Spinal cord (tissue), 10 donors: ENCODE measurements at places on chromosomes 2 and 18. TPM values are rescaled to one million over a fixed set of nuclear protein-coding genes. Genes with fewer than 3 reads are reported as not detected.

GRCh38 chr2:242030226-242030575 lies 160.7 kb downstream of the RTP5 start:
- DNase-seq = no peak

DNA sequence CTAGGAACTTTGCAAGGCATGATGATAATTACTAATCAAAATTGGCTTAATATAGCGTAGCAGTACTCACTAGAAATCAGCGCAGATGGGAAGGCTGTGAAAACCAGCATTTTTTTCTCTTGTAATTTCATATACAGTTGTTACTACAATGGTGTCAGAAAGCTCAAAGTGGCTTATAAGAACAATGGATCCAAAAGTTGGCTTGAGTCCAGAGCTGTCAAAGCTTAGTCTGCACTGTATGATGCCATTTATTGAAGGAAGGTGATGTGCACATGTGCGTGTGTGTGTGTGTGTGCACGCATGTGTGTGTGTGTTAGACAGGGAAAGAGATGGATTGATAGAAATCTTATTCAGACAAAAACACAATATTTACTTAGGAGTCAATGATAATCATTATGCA lies 341.3 kb downstream of the TGIF1 start:
- DNase-seq = no peak

DNA sequence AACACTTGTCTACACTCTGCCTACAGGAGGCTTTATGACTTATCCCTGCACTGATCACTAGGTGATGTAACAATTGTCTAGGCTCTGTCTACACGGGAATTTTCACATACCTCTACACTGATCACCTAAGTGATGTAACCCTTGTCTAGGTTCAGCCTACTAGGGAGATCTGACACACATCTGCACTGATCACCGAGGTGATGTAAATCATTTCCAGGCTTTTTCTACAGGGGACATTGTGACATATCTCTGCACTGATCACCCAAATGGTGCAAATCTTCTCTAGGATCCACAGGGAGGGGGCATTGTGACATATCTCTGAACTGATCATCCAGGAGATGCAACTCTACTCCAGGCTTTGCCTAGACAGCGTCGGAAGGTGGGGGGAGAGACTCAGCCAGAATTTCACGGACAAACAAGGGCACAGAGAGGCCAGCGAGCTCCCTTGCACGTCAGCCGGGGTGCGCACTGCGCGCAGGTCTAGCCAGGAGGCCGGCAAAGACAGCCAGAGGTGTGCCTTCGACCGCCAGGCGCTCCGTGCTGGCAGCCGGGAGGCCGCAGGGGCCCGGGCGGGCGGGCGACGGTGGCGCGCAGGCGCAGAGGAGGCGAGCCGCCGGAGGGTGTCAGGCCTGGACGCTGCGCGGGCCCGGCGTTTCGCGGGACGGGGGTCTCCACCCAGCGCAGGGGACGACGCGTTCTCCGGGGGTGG lies 46.9 kb upstream of the USP14 start:
- peak; percentile 26 for DNase-seq

DNA sequence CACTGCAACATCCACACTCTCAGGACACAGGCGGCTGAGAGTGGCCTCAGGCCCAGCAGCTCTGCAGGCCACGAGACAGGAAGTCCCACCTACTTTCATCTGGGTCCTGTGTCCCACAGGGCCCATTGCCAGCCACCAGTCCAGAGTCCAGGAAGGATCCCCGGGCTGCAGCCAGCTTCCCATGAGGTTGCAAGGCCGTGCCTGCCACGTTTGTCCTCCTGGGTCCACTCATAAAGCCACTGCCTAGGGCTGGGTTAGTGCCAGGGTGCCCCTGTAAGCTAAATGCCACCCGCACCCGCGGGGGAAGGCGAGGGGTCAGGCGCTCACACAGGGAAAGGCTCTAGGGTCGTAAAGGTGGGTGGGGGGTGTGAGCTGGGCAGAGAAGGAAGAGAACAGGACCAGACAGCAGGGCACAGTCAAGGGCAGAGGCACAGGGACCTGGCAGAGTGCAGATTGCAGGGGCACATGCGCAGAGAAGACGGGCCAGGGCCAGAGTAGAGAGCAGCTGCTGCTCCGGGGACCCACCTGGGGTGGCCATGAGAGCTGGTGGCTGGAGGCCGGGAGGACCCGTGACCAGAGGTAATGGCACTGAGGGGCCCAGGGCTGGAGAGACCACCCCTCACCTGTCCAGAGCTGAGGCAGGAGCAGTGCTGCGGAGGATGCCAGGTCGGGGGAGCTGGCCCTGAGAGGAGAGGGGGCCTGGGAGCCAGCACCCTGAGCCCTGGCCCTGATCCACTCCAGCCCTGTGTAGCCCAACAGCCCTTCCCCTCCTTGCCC lies 8.0 kb downstream of the AGXT start:
- no peak for DNase-seq

DNA sequence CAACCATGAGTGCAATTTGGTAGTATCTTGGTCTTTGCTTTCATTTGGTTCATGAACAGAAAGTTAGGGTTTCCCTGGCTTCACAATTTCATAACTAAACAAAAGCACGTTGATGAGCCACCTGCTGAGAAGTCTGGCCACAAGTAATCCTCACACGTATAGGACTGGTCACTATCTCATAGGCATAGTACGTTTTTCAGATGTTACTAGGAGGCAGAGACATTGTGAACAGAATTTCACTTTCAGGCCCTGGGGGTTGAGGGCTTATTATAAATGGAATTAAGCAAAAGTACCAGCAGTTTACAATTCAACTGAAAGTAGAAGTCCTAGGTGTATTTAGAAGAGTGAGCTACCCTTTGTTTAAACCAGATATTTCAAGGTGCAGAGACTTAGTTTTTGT lies 277.1 kb downstream of the ALPK2 start:
- DNase-seq = no peak

DNA sequence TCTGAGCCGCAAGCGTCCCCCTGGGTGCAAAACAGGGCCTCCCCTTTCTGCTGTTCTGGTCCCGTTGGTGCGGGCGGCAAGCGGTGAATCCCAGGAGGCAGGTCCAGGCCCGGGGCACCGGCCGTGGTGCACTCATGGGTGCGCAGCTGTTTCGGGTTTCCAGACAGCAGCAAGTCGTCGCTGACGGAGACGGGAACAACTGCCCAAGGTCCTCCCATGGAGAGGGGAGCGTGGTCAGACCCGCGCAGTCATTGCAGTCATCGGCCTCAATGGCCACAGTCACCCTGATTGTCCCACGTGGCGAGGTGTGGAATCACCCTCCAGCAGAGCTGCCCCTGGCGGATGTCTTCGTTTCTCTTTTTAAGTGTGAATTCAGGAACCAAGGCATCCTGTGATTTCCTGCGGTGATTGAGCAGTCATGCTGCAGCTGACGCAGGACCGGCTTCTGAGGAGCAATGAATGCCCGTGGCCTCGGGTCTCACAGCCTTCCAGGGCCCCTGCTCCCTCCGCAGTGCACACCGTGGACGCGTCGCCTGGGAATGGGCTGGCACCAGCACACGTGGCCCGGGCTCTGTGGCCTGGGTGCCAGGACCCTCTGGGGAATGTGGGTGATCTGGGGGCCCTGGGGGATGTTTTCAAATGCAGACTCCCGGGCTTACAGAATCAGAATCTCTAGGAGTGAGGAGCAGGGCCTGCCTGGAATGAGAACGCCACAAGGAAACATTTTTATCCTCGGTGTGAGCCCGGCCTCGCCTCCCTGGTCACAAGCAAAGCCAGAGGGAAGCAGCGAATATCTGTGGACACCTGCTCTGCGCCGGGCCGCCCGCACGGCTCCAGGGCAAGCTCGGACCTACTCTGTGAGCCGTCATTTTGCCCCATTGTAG lies 244.2 kb upstream of the SALL3 start:
- DNase-seq = no peak

- DNase-seq = no peak
Measured at GRCh38 chr2:105378921-105379383, 19.9 kb downstream of the FHL2 start.

DNA sequence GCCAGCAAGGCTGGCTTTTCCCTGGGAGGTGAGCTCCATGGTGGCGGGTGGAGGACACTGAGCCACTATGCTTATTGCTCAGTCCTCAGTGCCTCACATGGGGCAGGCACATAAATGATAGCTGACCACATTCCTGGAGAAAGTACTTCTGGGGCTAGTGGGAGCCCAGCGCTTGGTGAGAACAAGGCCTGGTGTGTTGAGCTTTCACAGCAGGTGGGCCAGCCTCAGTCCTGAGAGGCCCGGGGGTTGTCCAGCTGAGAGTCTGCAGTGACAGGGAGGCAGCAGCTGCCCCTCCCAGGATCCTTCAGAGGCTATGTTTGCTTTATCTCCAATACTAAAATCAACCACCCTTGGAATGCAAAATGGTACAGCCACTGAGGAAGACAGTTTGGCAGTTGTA lies 217.7 kb downstream of the ZBTB7C start:
- no peak for DNase-seq

GRCh38 chr2:239791526-239792404 lies 233.4 kb downstream of the NDUFA10 start:
- DNase-seq = no peak

DNA sequence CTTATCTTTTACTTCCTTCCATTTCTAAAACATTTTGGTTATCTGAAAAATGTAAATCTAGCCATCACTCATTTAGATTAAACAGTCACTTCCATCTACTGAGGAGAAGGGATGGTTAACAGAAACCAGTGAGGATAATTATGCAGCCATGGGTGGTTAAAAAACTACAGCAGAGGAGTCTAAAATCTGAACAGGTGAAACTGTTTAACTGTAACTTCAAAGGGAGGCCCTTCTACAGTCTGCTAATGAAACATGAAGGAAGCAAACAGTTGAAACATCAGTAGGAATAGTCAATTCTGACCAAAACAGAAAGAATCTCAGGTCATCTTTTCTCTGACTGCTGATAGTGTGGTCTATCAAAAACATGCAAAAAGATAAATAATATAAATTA lies 71.0 kb downstream of the DTNB start:
- no peak for DNase-seq

DNA sequence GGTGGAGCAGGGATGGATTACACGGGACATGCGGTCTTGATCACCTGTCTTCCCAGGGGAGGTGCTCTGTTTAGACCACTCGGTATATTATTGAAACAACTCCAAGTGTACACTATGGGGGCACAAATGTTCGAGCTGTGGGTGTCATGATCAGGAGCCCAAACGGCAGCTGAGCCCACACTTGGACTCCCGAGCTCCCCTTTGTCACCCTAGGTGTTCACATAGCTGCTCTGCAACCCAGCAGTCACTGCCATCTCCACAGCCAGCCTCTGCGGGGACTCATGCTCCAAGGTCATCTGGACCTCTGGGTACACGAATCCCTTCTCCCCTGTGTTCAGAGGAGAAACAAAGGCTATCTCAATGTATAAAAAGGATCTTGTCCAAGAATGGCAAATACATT lies 46.0 kb downstream of the CAPN13 start:
- no peak for DNase-seq

DNA sequence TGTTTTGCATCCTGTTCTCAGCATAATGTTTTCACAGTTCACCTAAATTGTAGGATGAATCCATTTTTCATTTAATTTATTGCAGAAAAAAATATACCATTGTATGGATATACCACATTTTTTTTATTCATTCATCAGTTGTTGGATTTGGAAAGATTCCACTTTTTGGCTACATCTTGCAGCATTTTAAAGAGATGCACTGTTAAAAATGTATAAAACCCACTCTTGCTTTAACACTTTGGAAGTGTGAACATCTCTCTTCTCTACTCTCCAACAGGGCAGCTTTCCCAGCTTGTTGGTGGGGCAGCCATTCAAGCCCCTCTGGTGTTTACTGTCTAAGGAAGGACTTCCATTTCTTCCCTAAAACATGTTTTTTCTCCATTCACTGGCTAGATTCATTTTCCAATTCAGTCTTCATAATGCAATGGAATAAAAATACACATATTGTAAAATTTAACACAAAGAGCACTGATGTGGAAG lies 104.4 kb upstream of the CBLN2 start:
- DNase-seq = peak; percentile 91

DNA sequence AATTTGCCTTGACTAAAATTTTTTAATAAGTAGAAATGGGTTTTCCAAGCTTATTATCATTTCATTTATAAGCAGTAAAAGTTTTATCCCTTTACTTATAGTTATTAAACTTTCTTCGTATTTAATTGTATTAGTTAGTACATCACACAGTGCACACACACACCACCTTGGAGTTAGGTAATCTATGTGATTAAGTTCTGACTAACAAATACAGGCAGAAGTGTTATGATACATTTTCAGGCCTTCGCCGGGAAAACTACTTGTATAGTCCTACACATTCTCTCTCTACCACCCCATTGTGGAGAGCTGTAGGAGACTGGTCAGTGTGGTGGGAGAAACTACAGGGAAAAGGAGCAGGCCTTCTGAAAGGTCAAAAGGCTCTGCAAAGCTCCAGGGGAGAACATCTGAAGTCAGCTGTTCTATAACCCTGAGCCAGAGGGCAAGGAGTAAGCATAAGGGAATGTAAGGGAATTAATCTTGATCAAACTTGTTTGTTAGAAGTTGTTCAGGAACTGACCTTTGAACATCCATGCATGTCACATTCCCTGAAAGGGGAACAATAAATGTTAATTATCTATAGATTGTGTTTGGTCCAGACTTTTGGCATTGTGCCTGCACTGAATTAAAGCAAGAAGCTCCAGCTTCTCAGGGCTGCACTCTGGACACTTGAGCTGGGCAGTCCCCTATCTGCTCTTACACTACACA lies 231.7 kb downstream of the FSIP2 start:
- DNase-seq = no peak

The FBXO15 gene
- total RNA-seq = 6.5 TPM

The CCDC178 gene
- total RNA-seq = 3.4 TPM

The OTOS gene
- total RNA-seq = 0.55 TPM

The UGT1A3 gene
- not detected for total RNA-seq

The SLC4A5 gene
- 1.2 TPM for total RNA-seq
